Stimulated activated CD4-positive, alpha-beta T cell treated with anti-CD3 and anti-CD28 coated beads, Interleukin-15, amount 100 ng/mL, for 1 hour (primary cell): ENCODE measurements at places on chromosomes 3 and 15.

GRCh38 chr15:45522328-45523165 lies at the start of gene SLC30A4:
TSS of gene SLC30A4 (minus strand) at chr15:45522755. CDS start at chr15:45522354, 401 bp downstream.
- peak; percentile 47 for DNase-seq

- DNase-seq = no peak
These were observed 78.1 kb downstream of the LRRFIP2 start for GRCh38 chr3:37096288-37096687.

GRCh38 chr15:59148153-59148833 lies 43.3 kb downstream of the CCNB2 start:
- DNase-seq = no peak

GRCh38 chr3:16494814-16495431 lies 18.6 kb downstream of the RFTN1 start:
- DNase-seq = no peak

DNA sequence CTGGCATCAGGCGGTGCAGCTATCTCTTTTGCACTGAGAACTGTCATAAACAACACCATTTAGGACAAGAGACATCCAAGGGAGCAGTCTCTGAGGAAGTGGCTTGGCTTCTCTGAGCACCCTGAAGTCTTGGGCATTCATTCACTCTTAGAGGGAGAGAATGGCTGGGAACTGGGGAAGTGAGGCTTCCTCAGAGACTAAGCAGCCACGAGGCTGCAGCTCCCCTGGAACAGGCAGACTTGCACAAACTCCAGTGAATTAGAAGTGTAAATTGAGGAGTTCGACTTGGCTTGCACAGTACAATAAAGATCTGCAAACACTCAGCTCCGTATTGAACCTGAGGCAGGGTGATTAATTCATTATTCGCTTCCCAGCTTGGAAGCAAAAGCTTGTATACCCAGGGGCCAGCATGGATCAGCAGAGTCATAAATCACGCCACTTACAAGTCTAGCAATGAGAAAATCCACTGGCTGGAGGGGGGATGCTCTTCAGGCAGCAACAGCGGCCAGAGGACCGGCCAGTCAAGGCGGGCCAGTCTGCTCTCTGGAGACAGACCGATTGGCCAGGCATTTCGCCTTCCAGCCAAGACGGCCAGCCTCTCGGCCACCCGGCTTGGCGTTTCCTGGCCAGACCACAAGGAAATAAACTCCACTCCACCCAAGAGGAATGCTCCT lies 118.8 kb upstream of the ADPGK start:
- DNase-seq = no peak

- DNase-seq = no peak
These were observed 72.1 kb downstream of the RFTN1 start for GRCh38 chr3:16441371-16441875.

DNA sequence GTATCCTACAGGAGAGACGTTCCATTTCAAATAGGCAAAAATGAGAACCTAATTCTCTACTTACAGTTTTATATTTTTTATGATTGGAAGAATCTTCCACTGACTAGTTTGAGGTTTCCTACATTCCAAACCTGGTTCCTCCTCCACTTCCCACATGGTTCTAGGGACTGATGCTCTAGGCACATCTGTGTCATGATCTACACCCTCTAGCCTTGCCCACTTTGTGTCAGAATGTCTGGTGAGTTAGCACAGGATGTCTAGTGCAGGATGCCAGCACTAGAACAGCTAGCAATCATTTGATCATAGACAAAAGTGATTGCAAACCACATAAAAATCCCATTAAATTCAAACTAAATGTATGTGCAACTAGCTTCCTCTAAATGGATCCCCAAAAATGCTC lies 26.7 kb upstream of the FILIP1L start:
- no peak for DNase-seq

DNA sequence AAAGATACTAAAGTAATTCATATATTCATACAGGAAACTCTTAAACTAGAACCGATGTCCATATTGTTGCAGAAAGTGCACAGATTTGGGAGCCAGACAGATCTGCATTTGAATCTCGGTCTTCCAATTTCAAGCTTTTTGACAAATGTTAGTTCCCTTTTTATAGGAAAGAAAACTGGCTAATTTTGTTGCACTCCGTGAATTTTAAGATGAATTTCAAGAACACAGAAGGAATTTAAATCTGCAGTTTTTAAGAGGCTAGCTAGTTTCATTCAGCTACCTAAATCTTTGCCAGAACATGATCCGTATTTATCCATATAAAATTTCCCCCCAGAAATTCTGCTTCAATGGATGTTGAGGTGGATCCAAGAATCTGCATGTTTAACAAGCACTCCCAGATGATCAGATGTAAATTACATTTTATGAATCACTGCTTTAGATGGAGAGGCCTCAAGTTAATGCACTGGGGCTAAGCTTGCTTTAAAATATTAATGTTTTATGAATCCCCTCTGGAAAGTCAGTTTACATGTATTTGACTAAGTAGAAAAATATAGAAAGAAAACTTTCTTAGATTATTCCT lies 1296.3 kb upstream of the CADM2 start:
- DNase-seq = no peak

- DNase-seq = no peak
These were observed 402.4 kb downstream of the SHQ1 start for GRCh38 chr3:72445827-72446217.

DNA sequence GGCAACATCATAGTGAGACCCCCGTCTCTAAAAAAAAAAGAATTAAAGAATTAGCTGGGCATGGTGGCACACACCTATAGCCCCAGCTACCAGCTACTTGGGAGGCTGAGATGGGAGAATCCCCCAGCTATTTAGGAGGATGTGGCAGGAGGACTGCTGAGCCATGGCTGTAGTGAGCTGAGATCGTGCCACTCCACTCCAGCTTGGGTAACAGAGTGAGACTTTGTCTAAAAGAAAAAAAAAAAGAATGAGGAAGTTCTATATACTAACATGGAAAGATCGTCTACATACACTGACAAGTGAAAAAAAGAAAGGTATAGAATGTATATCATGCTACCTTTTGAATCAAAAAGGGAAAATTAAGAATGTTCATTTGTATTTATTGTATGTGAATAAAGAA lies 83.9 kb upstream of the CDAN1 start:
- DNase-seq = no peak
